ENCODE measurements at places on chromosomes 13 and 19.

GRCh38 chr19:5824751-5825150 lies 14.8 kb downstream of the FUT6 start:
- no peak for DNase-seq

DNA sequence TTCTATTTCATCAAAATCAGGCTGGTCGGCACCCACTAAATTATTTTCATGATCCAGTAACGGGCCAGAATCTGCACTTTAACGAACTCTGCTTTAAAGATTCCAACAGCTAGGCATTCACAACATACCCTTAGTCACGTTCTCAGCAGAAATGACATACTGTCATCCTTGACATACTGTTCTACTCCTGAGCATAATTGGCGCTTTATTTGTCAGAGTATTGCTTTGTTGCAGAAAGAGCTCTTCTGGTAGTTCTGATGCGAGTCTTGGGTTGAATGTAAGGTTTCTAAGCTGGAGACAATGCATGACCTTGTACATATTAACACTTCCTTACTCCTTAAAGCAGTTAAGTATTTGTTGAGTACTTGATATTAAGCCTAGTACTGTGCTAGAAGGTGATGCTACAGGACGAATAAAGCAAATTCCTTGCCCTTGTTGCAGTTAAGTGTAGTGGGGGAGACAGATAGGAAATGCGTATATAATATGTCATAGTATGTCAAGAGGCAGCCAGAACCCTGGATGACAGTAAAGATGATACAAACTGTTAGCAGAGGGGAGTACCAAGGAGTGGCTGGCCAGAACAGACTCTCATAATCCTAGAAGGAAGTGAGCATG lies 32.2 kb downstream of the FRY start:
- DNase-seq = no peak

DNA sequence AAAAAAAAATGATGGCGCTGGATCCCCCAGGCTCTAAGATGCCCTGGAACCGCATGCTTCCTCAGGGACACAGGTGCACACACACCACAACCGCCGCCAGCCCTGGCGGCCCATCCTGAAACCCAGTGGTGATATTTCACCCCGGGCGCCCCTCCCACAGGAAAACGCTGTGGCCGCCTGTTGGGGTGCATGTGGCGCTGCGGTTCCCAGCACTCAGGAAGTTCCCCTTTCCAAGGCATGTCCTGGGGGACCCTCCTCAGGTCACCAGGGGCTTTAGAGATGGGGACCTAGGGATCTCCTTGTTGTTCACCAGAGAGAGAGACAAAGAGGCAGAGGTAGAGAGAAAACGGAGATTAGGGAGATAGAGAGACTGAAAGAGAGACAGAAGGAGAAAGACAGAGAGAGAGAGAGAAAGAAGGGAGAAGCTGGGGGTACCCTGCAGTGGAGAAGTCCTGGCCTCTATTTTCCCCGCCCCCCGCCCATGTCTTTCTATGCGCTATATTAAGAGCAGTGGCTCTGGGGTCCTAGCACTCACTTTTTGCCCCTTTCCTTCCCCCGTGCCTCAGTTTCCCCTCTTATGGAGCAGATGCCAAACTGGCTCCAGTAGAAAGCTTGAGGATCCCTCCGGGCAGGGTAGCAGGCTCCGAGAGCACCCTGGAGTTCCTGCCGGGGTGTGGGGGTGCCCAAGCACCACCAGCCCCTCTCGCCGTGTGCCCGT lies 2.3 kb downstream of the ADGRE2 start:
- DNase-seq = no peak

GRCh38 chr13:37011002-37011401 lies 10.4 kb downstream of the EXOSC8 start:
- DNase-seq = no peak

DNA sequence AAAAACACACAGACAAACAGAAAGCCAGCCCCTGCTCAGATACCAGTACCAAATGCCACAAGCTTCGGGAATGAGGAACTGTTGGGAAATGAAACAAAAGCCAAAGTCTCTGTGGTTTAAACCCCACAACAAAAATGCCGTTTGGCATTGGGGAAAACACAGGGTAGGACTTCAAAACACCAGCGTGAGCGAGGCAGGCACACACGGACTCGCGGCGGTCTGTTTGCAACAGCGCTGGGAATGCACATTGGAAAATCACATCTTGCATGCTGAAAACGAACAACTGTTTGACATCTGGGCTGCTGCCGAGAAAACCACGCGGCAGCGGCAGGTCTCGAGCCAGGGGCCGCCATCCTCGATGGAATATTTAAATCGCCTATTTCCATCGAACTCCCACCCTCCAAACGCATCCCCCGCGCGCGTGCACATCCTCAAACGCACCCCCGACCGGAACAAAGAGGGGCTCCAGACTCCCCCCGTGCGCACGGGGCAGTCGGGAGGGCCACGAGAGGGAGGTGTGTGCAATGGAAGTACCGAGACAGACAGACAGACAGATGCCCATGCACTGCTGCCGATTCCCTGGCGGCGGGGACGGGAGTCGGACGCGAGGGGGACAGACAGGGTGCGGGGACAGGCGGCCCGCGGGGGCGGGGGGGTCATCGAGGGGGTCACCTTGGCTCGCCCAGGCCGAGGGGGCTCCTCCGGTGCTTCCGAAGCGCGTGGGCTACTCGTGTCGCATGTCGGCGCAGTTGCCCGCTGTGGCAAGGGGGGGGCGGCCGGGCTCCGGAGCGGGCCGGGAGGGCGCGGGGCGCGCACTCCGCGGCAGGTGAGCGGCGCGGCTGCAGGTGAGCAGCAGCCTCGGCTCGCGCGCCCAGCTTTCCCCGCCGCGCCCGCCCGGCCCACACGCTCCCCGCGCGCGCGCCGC lies at the start of gene GPR12:
GPR12 (minus strand) TSS at position 880 of the 925 bp plus-strand sequence. CDS start 959 bp downstream, outside the sequence.
- DNase-seq = peak; percentile 56

DNA sequence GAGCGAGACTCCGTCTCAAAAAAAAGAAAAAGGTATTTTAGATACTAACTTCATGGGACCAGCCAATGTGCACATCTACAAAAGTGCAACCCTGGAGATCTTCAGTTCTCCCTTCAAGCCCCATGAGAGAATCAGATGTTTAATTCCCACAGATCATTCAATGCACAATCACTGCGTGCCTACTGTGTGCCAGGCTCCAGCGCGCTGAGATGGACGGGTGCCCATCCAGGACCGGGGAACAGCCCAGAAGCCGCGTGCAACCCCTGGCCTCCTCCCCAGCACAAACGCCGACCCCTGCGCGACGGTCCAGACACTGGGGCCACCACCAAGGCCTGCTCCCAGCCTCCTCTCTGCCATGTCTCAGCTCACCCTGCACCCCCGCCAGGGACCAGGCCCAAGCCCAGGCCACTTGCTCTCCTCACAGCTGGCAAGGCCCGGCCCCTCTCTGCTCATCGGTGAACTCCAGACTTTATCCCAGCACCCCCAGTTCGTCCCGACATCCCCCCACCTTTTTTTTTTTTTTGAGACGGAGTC lies 5.3 kb downstream of the BTBD2 start:
- DNase-seq = no peak

GRCh38 chr13:110471833-110472162 lies 89.7 kb downstream of the RAB20 start:
- DNase-seq = no peak

DNA sequence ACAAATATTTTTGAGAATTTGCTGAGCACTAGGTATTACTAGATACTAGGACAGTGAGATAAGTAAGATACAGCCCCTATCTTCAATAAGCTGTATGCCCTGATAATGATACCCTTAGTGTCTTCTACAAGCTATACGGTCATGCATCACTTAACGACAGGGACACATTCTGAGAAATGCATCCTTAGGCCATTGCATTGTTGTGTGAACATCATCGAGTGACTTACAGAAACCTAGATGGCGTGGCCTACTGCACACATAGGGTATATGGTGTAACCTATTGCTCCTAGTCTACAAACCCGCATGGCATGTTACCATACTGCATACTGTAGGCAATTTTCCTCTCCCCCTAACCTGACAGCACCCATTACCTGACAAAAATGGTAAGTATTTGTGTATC lies 64.9 kb downstream of the LRCH1 start:
- no peak for DNase-seq

GRCh38 chr13:20390526-20391175 lies 135.0 kb downstream of the CRYL1 start:
- DNase-seq = no peak

All from right forelimb (tissue), 1 donor.